ENCODE measurements at places on chromosomes 6 and 20. TPM values are rescaled to one million over a fixed set of nuclear protein-coding genes. Genes with fewer than 3 reads are reported as not detected.
A peak's percentile ranks its signal among the peaks of the same experiment; 100 is the strongest.

Gene EDN1
- polyA plus RNA-seq = 4.2 TPM

Gene NKX2-4
- not detected for polyA plus RNA-seq

GRCh38 chr6:75094614-75095200 lies 111.1 kb downstream of the COL12A1 start:
- DNase-seq = no peak

DNA sequence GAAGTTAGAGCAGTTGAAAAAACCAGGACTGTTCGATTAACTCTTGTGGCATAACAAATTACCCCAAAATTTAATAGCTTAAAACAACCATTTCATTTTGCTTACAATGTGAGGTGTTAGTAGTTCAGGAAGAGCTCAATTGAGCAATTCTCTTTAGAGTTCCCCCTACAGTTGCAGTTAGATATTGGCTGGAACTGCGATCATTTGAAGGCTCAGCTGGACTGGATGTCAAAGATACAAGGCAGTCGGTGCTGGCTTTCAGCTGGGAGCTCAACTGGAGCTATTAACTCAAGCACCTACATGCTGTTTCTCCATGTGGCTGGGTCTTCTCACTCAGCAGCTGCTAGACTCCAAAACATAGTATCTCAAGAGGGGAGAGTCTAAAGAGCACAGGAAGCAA lies 96.0 kb upstream of the LOC128125822 start:
- no peak for DNase-seq

DNA sequence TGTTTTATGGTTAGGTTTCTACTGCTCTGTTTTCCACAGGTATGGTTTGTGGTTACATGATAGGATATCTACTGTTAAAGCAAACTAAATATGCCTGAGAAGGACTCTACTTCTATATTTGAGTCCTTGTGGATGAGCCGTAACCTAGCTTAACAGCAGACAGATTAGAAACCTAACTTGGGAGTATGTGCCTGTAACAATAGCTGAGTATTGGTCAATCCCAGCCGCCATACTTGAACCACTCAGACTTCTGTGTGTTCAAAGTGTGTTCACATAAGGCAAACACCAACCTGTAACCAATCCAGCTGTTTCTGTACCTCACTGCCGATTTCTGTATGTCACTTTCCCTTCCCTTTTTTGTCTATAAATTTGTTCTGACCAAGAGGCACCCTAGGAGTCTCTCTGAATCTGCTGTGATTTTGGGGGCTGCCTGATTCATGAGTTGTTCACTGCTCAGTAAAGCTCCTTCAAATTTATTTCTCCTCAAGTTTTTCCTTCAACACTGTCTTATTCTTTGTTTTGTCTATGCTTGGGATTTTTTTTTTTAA lies 37.1 kb downstream of the PHF3 start:
- no peak for DNase-seq

GRCh38 chr6:69337311-69337710 lies 459.5 kb downstream of the LMBRD1 start:
- DNase-seq = no peak

Gene KCNK5
- polyA plus RNA-seq = 11.0 TPM

DNA sequence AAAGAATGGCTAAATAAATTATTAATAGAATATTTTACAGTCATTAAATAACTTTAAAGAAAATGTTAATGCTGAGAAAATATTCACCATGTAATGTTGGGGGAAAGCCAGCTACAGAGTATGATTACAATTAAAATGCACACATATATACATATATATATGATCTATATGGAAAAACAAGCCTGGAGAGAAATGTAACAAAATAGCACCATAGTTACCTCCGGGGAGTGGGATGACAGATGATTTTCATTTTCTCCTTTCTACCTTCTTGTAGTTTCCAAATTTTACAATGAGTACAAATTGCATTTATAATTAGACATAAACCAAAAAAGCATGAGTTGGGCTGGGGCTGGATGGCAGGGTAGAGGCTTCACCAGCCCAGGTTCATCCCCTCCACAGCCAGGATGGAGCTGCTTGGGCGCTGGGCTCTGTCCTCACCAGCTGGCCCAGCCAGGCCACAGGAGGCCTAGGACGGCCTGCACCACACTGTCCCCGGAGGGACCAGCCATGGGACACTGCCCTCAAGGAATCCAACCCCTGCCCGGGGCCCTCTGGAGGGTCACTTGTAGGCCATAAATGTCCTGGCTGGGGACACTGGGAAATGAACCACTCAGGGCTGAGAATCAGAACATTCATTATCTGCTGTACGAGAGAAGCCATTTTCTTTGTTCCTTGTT lies 10.3 kb downstream of the C20orf203 start:
- DNase-seq = no peak

DNA sequence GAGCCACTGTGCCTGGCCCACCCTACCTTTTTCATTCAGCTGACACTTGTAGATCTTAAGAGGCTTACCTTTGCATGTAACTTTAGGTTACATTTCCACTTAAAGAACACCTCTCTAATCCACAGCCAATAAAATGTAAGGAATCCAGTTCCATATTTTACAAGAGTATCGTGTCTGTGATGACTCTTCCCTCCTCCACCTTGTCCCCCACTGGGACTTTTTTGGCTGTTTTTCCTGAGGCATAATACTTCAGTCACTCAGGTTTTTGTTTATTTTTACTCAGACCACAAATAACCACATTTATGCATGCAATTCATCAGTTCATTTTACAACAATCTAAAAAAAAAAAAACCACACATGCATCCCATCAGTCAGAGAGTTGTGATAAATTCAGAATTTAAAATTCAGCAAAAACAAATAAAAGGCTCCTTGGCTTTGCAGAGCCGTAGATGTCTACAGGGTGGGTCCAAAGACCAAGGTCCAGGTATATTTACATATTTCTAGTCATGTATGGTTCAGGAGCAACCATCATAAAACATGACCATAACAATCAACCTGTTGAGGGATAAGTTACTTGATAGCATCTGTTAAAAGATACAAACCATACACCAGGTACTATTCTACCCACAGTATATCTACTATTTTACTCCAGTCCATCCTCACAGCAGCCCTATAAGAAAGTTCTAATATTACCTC lies 9.9 kb downstream of the ATXN1 start:
- no peak for DNase-seq

- DNase-seq = no peak
Measured at GRCh38 chr6:32794510-32794909, 22.3 kb downstream of the HLA-DOB start.

DNA sequence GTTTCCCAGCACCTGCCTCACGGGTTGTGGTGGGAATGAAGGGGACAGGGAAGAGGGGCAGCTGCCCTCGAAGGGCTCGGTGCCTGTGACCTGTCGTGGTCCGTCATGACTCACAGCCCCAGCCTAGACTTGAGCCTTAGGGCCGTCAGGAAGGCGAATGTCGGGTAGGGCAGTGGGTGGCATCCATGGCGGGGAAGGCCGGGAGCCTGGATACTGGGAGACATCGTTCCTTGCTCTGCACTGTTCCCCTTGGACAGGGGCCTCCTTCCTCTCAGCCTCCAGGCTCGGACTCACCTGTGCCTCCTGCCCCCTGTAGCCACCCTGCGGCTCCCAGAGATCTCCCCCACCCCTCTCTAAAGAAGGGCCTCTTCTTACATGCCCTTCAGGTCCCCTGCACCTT lies 52.2 kb upstream of the APCDD1L start:
- DNase-seq = no peak

DNA sequence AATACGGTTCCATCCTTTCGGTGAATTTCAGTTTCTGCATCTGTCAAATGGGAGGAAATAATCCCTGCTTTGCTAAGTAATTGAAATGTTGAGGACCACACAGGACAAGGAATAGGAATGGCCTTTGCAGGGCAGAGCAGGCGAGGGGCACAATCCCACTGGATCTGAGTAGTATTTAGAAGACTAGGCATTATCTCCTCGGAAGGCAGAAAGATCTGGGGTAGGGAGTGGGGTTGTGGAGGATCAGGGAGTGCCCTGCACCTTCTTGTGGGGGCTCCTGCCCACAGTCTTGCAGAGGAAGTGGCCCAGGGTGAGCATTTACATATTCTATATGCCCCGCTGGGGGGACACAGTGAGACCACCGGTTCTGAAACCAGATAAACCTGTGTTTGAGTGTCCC lies 87.1 kb upstream of the SIRPA start:
- no peak for DNase-seq

GRCh38 chr6:80129485-80129884 lies 23.0 kb downstream of the BCKDHB start:
- no peak for DNase-seq

Gene CST1
- not detected for polyA plus RNA-seq

DNA sequence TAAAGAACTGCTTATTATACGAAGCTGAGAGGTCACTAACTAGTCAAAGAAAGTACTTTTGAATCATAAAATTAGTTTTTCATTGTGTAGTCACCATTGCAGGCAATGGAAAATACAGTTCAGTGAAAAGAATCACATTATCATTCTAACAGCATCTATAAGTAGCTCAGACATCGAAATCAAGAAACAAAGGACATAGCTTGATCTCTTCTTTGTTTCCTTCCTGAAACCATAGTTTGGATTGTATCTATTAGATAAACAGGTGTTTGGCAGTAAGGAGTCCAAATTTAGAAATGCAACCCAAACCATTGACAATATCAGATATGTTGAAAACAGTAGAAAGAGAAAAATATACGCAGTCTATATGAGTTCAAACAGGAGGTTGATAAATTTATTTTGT lies 697.3 kb downstream of the TFAP2A start:
- DNase-seq = no peak

Gene SLC22A16
- polyA plus RNA-seq = 0.30 TPM

Gene SLC17A1
- polyA plus RNA-seq = 30.1 TPM

Gene IP6K3
- polyA plus RNA-seq = 1.2 TPM

DNA sequence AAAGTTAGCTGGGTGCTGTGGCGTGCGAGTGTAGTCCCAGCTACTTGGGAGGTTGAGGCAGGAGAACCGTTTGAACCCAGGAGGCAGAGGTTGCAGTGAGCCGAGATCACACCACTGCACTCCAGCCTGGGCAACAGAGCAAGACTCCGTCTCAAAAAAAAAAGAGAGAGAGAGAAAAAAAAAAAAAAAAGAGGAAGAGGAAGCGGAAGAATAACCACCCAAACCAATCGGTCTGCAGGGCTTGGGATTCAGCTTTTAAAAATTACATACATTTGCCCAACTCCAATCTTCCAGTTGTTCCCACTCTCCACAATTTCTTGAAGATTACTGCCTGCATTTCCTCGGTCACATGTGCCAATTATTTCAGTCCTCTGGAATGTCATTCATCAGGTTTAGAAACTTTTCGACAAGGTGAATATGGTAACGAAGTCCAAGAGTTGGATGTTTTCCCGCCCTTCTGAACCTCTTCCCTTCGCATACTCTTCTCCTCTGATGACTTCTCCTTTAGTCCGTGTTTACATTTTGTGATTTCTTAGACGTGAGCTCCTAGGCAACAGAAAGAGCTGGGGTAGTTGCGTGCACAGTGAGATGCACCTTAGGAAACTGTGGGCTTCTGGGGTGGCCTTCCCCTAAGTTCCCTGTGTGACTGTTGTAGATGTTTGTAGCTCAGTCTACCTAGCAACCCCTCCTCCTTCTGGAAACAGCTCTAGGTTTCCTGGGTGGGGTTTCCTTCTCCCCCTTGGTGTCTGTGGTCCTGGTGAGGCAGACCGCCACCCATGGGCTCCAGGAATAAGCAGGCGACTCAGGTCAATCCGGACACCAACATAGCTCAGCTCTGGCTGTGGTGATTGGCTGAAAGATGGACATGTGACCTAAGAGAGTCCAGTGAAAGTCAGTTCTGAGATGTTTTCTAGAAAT lies 63.0 kb upstream of the NCOA3 start:
- DNase-seq = no peak

Gene MYB
- polyA plus RNA-seq = 4.5 TPM

Gene EPB41L1
- 67.0 TPM for polyA plus RNA-seq

- DNase-seq = peak; percentile 67
Measured at GRCh38 chr6:26156850-26157250, 69.6 kb downstream of the HFE start.

DNA sequence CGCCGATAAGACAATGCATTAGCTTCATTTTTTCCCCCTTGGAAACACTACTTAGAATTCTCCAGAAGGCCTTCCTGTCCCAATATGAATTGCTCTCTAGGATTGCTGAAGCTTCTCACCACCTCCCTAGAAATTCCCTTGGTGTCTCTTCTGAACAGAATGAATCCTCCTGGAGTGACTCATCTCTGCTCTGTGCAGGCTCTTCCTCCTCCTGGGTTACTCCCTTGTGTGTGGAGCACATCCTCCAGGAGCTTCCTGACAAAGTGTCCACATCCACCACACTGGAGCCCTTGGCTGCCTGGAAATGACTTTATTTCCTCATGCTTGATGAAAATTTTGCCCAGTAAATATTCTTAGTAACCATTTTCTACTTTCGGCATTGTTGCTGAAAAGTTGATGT lies 54.4 kb downstream of the DTNBP1 start:
- DNase-seq = no peak

Gene LHFPL5
- 0.08 TPM for polyA plus RNA-seq

DNA sequence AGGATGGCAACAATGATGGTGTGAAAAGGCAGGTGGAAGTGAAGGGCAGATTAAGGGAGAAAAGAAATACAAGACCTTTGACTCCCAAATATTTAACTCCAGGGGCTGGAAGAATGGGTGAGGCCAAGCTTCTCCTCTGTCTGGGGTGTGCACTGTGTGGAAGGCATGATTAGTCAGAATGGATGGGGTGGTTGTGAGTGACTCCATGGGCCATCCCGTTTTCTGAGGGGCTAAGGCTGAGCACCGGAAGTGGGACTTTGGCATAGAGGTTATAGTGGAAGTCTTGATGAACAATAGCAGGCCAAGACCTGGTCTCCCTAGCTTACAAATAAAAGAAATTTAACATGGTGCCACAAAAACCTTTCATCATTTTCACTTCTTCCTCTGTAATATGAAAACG lies 12.1 kb downstream of the E2F3 start:
- no peak for DNase-seq

Gene OTOR
- polyA plus RNA-seq = not detected

GRCh38 chr6:7073082-7073820 lies 34.5 kb upstream of the RREB1 start:
- DNase-seq = no peak

GRCh38 chr20:38109591-38110524 lies 55.2 kb downstream of the TGM2 start:
- DNase-seq = no peak

DNA sequence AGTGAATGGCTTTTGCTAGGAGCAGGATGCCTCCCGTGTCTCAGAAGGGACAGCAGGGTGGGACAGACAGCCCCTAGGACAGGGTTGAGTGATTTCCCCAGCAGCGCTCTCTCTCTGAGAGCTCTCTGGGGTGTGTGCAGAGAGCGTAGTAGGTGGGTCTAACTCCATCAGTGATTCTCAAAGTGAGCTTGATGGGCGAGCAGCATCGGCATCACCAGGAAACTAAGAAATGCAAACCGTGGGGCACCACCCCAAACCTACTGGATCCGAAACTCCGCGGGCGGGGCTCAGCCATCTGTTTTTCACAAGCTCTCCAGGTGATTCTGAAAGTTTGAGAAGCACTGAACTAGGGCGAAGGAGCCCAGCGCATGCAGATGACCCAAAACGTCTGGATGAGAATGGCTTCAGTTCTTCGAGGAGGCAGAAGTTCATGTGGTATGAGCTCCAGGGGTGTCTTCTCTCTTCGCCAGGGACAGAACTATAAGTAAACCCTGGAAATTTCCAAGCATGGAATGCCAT lies 119.6 kb upstream of the RNF24 start:
- DNase-seq = no peak

Gene TOX2
- polyA plus RNA-seq = 4.1 TPM

GRCh38 chr20:58852543-58853271 lies at the start of gene GNAS:
Gene GNAS (plus strand): TSS chr20:58852716.
- DNase-seq = no peak

- DNase-seq = no peak
Measured at GRCh38 chr20:19566226-19566945, 191.7 kb upstream of the RIN2 start.

Gene UBE2C
- polyA plus RNA-seq = 70.7 TPM

All from left renal cortex interstitium (tissue), 4 donors.